ENCODE measurements at places on chromosomes 6 and 20. TPM values are rescaled to one million over a fixed set of nuclear protein-coding genes. Genes with fewer than 3 reads are reported as not detected.

Gene MDFI
- total RNA-seq: 0.21 TPM

GRCh38 chr6:137707590-137708360 lies 159.3 kb upstream of the TNFAIP3 start:
- peak; percentile 91 for DNase-seq

Gene LY6G6F
- not detected for total RNA-seq

Gene RPP40
- total RNA-seq: 43.1 TPM

GRCh38 chr6:99607416-99608036 lies 893 bp downstream of the PRDM13 start:
- no peak for DNase-seq

Gene GSTA1
- not detected for total RNA-seq

Gene OLIG3
- not detected for total RNA-seq

Gene SLC17A4
- total RNA-seq: not detected

DNA sequence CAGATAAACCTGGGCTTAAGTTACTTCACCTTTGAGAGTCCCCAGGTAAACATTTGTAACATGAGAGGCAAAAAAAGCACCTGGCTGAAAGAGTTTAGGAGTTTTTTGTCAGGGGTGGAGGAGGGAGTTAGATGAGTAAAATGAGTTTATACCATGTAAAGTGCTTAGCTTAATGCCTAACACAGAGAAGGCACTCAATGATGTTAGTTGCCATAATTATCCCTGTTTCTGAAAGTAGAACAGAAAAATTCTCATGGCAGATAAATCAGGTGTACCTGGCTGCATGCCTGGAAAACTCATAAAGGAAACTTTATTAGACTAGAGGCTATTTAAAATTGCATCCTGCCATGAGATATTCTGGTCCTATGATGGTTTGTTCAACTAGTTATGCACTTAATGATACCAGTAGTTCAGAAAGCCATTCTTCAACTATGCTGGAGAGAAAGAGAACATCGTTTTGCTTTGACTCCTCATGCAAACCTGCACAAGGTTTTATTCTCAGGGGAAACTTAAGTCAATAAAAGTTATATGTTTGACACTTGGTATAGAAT lies 40.4 kb downstream of the FBXO5 start:
- DNase-seq: no peak

Gene STMND1
- not detected for total RNA-seq
